ENCODE measurements at places on chromosomes 11 and 22.
A peak's percentile ranks its signal among the peaks of the same experiment; 100 is the strongest.

DNA sequence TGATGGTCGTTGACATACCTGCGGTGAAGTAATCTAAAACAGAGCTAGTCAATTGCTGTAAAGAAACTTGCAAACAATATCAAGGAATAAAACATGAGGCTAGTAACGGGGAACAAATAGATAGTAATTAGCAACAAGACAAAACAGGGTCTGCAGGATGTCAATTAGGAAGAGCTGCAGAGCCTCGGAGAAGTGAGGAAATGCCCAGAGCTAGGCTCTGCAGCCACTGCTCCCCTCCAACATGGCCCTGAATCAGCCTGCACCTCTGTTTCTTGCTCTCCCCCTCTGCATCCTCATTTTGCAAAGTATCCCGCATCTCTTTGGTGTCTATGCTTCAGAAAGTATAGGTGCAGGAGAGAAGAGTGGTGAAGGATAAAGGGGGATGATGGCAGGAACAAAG lies 507.4 kb upstream of the FAT3 start:
- no peak for DNase-seq

- peak; percentile 79 for DNase-seq
Measured at GRCh38 chr22:31248138-31248745, 36.1 kb downstream of the LIMK2 start.

DNA sequence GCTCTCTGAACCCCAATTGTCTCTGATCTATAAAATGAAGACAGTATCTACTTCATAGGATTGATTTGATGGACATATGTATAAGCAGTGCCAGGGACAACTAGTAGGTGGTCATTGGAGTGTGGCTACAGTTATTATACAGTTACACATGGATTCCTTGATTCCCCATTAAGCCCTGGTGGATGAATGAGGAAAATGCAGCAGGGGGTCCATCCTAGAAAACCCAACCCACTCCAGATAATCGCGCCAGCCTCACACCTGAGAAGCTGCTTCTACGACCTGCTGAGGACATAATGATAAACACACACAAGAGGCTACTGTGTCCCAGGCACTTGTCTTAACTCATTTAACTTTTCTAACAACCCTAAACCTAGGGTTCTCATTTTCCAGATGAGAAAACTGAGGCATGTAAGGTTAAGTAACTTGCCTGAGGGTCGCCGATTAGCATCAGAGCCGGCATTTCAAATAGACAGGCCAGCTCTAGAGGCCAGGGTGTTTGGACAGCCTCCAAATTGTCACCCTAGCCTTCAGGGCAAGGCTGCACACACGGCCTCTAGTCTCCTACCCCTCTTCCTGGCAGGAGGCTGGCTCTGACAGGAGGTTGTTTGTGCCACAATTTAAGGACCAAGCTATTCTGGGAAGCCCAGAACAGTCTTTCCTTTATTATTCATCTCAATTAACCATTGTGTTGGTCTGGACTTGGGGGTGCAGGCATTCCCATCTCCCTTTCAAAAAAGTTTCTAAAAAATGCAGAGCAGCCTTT lies 3.8 kb upstream of the C11orf91 start:
- no peak for DNase-seq

- DNase-seq, result no peak
Measured at GRCh38 chr11:4704054-4704789, at the start of gene MMP26. Gene MMP26, plus strand, starts transcription at chr11:4704784.

DNA sequence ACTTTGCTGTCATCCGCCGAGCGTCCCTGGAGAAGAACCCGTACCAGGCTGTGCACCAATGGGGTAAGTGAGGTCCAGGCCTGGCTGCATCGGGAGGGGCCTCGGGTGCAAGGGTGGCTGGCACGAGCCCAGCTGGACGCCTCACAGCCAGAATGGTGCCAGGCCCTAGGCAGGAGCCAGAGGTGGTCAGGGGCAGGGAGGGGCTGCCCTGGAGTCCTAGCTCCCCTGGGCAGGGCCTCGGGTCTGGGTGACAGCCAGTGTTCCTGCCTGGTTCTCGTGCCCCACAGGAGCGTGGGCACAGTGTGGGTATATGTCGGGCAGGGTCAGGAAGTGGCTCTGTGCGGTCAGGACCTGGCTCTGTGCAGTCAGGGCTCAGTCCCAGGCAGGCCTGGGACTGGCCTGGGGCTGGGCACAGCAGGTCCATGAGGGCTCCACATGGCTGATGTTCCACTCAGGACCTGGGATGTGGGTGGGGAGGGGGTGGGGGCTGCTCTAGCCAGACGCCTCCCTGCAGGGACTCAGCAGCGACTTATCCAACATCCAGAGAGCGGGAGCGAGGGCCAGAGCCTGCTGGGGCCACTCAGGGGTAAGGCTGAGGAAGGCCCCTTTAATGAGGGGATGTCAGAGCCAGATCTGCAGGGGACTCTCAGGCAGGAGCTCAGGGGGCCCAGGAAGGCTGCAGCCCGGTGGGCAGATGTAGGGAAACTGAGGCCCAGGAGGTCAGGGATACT lies 1.2 kb downstream of the TSPAN32 start:
- DNase-seq, result no peak

DNA sequence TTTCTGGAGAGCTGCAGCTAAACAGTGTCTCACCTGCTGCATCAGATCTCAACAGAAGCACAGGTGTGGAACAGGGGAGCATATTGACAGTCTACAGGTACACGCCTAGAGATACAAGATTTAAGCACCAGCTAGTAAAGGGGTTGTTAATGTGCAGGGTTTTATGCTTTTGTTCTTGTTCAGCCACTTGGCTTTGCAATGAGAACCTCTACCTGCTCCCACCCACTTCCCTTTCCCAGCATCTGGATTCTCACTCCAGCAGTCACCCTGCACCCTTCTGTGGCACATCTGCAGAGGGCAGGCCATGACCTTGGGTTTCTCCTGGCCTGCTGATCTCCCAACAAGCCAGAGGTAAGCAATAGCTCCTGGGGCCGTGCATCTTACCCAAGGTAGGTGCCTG lies 446.6 kb downstream of the BUD13 start:
- no peak for DNase-seq

- peak; percentile 72 for DNase-seq
Measured at GRCh38 chr11:35030716-35031213, 108.2 kb upstream of the CD44 start.

- peak; percentile 10 for DNase-seq
Measured at GRCh38 chr11:62958547-62959421, 26.0 kb downstream of the SLC22A6 start.

- DNase-seq, result no peak
Measured at GRCh38 chr11:29534836-29535235, 482.0 kb downstream of the KCNA4 start.

DNA sequence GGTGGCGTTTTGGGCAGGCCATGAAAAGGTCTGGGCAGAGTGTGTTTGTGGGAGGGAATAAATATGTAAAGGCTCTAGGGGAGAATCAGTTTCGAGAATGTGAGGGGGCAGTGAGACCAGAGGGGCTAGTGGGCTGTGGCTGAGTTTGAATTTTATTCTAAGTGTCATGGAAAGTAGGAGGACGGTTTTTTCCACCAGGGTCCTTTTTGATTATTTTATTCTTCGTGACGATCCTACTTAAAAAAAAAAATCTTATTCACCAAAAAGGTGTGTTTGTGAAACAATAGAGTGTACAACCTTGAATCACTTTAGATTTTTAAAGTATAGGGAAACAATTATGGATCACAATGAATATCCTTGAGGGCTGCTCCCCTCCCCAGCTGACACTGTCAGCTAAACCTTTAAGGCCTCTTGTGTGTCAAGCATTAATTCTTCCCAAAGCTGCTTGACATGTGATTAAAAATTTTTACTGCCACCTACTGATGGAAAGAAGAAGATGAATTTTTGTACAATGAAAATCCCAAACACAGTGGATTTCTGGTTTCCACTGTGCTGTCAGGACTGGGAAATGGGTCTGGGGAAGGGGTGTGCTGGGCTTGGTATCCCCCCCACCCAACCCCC lies 107.5 kb upstream of the OR4B1 start:
- DNase-seq, result no peak

DNA sequence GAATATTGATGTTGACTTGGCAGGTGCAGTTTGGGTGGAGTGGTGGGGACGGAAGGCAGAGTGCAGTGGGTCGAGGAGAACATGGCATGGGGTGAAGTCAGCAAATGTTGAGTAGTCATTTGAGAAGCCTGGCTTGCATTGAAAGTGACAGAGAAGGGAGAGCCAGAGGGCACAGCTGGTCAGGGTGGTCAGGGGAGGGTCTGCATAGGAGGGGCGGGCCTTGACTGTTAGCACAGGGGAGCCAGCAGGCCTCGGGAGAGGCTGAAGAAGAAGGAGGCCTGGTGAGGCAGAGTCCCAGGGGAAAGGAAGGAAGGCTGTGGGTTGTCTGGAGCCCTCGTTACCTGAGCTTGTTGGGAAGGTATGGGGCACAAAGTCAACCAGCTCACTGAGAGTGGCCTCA lies 230.8 kb upstream of the TBCEL start:
- DNase-seq, result no peak

GRCh38 chr22:48765595-48765994 lies 1062.1 kb downstream of the BRD1 start:
- no peak for DNase-seq

GRCh38 chr22:30309951-30310741 lies 16.6 kb downstream of the TBC1D10A start:
- no peak for DNase-seq

DNA sequence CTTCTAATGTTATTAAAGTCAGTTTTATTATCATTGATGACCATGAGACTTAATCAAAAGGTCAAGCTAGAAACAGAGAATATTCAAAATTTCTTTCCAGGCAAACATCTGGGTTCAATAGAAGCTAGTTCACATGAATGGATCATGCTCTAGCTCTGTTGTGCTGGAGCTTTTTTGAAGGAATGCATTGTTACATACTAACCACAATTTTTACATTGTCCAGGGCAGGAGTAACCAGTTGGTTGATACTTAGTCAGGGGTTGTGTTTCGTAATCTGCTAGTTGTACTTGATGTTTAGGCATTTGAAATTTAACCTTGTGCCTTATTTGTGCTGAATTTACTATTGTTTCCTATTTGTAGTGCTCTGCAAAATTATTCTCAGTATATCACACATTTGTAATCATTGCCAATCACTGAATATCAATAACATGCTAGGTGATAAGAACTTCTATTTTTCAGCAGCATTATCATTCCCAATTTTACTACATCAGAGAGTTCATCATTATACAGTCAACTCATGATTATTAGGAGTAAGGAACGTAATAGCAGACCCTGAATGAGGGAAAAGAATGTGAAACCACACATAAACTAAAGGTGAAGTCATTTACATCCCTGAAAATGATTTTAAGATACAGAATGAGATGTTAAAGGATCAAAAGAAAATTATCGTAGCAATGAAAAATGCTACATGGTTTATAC lies 23.2 kb downstream of the NF2 start:
- DNase-seq, result no peak

- DNase-seq, result no peak
Measured at GRCh38 chr11:7428196-7428595, 57.1 kb upstream of the OLFML1 start.

GRCh38 chr11:134679592-134679991 lies 267.6 kb upstream of the B3GAT1 start:
- no peak for DNase-seq

- DNase-seq, result no peak
Measured at GRCh38 chr11:118908901-118909618, 16.7 kb downstream of the BCL9L start.

- DNase-seq, result no peak
Measured at GRCh38 chr11:77967753-77968152, 26.7 kb downstream of the INTS4 start.

- no peak for DNase-seq
Measured at GRCh38 chr11:125371431-125371935, 124.6 kb downstream of the FEZ1 start.

DNA sequence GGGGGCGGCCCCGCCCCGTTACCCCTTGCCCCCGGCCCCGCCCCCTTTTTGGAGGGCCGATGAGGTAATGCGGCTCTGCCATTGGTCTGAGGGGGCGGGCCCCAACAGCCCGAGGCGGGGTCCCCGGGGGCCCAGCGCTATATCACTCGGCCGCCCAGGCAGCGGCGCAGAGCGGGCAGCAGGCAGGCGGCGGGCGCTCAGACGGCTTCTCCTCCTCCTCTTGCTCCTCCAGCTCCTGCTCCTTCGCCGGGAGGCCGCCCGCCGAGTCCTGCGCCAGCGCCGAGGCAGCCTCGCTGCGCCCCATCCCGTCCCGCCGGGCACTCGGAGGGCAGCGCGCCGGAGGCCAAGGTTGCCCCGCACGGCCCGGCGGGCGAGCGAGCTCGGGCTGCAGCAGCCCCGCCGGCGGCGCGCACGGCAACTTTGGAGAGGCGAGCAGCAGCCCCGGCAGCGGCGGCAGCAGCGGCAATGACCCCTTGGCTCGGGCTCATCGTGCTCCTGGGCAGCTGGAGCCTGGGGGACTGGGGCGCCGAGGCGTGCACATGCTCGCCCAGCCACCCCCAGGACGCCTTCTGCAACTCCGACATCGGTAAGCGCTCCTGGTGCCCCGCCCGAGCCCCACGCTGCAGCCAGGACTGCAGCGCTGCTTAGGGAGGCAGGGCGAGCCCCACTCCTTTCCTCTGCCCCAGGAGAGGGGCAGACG lies at the start of gene TIMP3:
TSS of gene TIMP3 (plus strand) at position 169 of the 700 bp plus-strand sequence. CDS start at position 466, 297 bp downstream.
- DNase-seq, result peak; percentile 63

DNA sequence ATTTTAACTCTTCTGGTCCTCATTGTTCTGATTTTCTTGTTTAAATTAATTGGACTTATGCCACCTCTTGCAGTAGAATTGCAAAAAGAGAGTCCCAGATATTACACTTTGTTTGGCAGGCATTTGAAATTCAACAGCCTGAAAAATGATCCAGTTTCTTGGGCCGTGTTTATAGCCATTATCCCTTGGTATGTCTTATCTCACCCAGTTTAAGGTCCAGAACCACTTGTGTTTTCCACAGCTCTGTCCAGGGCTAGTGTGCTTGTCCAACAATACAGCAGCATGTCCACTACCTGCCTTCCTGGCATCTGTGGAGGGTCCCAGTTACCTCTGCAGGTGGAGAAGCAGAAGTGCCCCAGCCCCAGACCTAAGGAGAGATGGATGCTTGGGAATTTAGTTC lies 397.4 kb downstream of the SOX6 start:
- no peak for DNase-seq

- DNase-seq, result no peak
Measured at GRCh38 chr22:49726701-49727101, 101.0 kb downstream of the BRD1 start.

- no peak for DNase-seq
Measured at GRCh38 chr22:43213051-43213450, 26.1 kb upstream of the TTLL12 start.

GRCh38 chr11:84686716-84687115 lies 940.4 kb downstream of the DLG2 start:
- DNase-seq, result no peak

DNA sequence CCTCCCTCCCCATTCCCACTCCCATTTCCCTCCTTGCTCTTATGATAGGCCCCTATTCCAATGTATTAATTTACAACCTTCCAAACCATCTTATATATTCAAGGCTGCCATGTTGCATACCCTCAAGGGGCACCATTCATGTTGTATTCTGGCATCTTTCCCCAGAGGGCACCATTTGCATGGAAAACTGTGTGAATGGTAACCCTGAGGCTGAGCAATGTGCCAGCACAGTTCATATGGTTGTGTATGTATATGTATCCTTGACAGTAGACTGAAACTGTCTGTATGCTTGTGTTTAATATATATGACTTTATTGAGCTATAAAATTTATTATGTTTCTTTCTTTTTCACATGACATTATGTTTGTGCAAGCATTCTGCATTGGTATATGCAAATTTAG lies 7.3 kb downstream of the RASSF10 start:
- DNase-seq, result no peak

GRCh38 chr11:19060629-19061028 lies at the start of gene MRGPRX2:
Gene MRGPRX2, minus strand, starts transcription at chr11:19060717. Its CDS starts 4,315 bp downstream, at chr11:19056402.
- no peak for DNase-seq

- no peak for DNase-seq
Measured at GRCh38 chr22:47796128-47796908, 1033.9 kb downstream of the TBC1D22A start.

- no peak for DNase-seq
Measured at GRCh38 chr22:49811020-49811791, 16.5 kb downstream of the BRD1 start.

GRCh38 chr11:116506263-116506825 lies 266.4 kb downstream of the BUD13 start:
- DNase-seq, result no peak
